Endodermal cell (in vitro differentiated cells): ENCODE measurements at places on chromosomes 4 and X. TPM values are rescaled to one million over a fixed set of nuclear protein-coding genes. Genes with fewer than 3 reads are reported as not detected.

DNA sequence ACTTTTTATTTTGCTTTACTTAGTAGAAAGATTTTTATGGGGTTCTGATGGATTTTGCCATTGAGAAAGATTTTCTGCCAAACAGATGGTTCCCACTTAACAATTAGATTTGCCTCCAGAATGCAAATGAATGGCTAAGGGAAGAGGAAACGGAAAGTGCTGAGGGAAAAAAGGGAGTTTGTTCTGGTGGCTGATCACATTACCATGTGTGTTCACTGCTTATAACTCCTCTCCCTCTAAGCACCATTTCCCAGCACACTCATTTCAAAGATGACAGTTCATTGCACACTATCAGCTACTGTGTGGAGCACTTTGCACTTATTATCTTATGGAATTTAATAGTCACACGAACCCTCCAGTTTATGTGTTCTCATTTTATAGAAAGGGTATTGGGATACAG lies 68.0 kb upstream of the GRID2 start:
- no peak for DNase-seq

Gene LINC00632
- 145 and 168 TPM in 2 replicates for total RNA-seq

DNA sequence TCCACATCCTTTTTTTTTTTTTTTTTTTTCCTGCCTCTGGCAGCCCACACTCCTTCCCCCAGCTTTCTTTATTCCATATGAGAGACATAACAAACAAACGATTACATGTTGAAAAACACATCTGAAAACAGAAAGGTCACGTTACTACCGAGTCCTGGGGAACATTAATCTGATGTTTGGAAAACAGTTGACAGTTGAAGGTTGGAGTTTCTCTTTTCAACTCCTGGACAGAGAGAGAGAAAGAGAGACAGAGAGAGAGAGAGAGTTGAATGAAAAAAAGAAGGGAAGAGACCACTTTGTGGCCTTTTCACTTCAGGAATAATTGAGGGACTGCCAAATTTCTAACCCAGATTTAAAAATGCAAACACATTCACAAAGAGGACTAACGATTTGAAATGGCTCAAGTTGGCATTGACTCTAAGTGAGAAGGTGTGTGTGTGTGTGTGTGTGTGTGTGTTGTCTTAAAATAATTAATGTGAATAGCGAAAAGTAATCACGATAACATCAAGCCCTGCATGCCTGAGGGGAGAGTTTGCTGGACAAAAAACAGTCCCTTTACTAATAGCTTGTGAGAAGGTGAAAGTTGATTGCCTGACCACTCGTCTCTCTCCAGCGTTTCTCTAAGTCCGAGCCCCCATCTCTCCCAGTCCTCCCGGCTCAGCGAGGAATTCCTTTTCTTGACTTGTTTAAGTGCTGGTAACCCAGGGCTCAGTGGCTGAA lies 67.3 kb downstream of the FBXO8 start:
- peak; percentile 73 for DNase-seq

Gene DYNLT3
- total RNA-seq, result 4.9 to 16.9 TPM (median 14.3 TPM) in 3 replicates

GRCh38 chr4:36363024-36363423 lies 81.6 kb downstream of the DTHD1 start:
- no peak for DNase-seq
